CD4-positive, alpha-beta T cell treated with Interleukin-1 beta for 1 hour (primary cell): ENCODE measurements at places on chromosomes 7 and 10.

GRCh38 chr7:134339475-134339874 lies 22.7 kb upstream of the SLC35B4 start:
- DNase-seq = no peak

- DNase-seq = no peak
These were observed 1.3 kb downstream of the SLC26A4 start for GRCh38 chr7:107661865-107662379.

DNA sequence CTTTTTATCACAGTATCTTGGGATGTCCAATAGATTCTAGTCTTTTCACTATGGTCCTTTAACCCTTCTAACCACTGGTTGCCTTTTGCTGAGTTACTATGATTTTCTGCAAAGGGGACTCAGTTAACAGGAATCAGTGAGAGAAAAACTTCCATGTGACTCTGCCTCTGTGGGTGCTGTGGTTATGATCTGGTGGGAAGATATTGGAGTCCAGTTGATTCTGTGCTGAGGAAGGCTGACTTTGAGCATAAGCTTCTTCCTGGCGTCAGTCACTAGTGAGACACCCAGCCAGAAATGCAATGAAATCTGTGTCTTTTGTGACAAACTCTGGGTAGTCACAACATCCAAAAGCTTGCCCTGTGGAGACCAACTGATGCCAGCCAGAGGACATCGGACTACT lies 648.0 kb downstream of the SUGCT start:
- DNase-seq = no peak

GRCh38 chr7:155514296-155514695 lies 32.1 kb downstream of the CNPY1 start:
- no peak for DNase-seq

DNA sequence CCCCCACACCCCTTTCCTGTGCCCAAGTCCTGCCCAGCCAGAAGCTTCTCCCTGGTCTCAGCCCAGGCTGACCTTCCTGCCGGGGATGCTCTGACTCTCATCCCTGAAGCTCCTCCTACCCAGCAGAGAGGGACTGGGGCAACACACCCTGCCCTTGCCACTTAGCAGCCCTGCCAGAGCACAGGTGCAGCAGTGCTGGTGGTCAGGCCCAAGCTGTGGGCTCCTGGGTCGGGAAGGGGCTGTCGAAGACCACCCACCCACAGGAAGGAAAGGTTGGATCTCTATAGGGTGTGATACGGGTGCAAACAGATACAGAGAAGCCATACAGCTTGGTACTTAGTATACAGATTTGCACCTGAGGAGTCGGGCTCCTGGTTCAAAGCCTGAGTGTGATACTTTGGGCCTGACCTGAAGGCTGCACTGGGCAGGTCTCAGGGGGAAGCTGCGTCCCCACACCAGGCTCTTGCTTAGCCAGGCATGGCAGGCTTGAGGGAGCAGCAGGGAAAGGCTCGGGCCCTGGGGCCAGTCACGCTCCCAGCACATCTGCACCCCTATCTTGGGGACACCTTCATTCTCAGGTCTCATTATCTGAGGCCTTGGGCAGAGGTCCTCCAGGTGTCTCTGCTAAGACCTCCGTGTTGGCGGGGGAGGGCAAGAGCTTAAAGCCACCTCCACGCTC lies 47.3 kb downstream of the TCERG1L start:
- no peak for DNase-seq

DNA sequence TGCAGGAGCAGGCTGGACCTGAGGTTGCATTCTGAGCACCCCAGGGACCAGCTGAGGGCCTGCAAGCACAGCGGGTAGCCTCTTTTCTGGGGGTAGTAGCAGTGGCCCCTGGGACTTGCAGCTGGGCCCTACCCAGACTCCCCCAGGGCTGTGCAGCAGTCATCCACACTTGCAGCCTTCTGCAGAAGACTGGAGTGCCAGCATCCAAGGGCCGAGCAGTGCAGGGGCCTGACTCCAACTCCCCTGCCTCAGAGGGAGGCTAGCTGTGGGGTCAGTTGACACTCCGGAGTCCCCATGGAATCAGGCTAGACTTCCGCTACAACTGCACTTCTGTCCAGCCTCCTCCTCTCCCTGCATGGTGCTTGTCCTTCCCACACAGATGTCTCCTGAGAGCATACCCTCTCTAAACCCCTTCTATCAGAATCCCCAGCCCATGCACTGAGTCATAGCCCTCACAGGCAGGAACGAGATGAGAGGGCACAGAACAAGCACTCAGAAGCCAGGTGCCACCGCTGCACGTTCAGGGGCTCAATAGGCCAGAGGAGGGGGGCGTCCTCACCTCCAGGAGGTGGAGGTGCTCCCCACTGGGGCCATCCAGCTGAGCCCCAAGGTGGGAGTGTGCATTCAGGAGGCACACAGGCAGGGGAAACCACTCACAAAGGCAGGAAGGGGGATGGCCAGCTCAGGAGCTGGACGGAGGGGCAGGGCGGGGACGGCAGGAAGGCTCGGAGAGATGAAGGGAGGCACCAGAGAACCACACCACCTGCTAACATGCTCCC lies 7.5 kb downstream of the RASGEF1A start:
- DNase-seq = no peak

DNA sequence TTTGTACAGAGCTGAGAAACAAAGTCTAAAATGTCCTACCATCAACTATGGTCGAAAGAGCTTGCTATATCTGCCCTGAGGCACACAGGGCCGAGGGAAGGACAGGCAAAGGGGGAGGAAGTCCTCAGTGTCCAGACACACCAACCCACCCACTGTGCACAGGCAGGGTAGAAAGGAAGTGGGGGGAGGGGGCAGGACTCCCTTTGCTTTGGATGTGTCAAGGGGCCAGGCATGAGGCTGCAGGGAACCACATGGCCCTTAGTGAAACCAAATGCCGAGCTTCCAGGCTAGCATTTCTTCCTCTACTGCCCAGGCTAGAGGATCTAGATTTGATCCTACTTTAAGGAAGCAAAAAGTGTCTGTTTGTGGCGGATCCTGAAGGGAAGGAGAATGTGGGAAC lies 28.6 kb downstream of the KCNH2 start:
- DNase-seq = no peak

GRCh38 chr7:27068259-27068658 lies 27.5 kb downstream of the HOXA1 start:
- no peak for DNase-seq

DNA sequence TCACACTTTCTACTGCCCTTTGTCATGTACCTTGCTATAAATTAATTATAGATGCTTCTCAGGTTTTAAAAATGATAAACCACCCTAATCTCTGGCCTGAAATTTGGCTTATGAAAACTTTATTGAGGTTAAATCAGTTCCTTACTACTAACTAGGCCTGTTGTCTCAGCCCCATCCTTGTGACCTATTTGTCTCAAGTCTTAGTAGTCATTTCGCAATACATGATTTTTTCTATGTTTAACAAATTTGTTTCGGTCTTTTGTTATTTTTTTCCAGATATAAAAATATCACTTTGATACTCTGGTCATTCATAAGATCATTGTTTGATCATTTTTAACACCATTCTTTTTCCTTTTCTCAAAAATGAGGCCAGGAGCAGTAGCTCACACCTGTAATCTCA lies 411.6 kb downstream of the GFRA1 start:
- no peak for DNase-seq

DNA sequence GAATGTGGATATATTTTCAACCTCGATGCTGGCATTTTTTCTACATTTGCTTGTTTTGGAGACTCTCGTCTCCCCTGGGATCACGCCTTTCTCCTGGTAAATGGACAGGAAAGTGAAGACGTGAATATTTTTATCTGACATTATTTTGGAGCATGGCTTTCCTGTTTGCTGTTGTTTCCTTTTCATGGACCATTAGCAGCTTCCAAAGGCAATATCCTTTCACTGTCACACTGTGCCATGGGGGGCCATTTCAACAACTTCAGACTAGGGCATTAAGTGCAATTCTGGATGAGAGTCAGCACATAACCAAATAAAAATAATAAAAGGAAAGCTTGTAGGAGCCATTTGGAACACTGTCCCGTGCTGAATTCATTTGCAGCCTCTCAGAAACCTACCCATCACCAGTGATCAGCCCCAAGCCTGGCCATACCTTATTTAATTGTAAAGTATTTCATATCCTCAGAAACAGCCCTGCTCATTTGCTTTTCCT lies 75.9 kb upstream of the NEUROD6 start:
- no peak for DNase-seq

GRCh38 chr10:110425684-110426293 lies 71.9 kb upstream of the DUSP5 start:
- DNase-seq = peak; percentile 53

DNA sequence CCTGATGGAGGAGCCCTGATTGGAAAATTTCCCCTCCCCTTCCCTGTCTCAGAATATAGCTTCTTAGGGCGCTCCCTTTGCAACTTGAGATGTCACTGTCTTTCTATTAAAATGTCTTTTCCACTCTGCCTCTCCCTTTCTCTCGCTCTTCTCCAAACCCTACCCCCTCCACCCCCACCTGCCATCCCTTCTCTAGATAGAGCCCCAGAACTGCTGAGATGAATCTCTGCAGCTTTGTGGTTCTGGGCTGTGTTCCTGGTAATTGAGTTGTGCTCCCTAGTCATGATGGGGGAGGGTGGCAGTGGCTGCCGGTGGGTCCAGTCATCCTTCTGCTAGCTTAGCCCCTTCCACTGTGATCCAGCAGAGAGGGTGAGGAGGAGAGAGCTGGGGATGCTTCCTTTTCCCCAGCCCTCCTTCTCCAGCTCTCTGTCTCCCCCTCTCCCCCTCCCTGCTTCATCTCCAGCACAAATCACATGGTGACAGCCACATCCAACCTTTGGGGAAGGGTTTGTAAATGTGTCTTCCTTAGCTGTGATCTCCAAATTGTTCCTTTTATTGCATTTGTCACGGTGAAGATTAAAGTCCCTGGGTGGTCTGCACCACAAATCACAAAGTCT lies 50.8 kb upstream of the BTRC start:
- DNase-seq = no peak

- DNase-seq = no peak
These were observed 2.5 kb upstream of the WDR91 start for GRCh38 chr7:135213831-135214230.

GRCh38 chr7:69803699-69804516 lies 205.6 kb downstream of the AUTS2 start:
- DNase-seq = no peak

- DNase-seq = no peak
These were observed 217.4 kb downstream of the MAD1L1 start for GRCh38 chr7:2015251-2015871.

GRCh38 chr7:131556053-131556908 lies at the start of gene PODXL:
Gene PODXL, minus strand, starts transcription at chr7:131556628. Its CDS starts 269 bp downstream, at chr7:131556359.
- DNase-seq = peak; percentile 66

DNA sequence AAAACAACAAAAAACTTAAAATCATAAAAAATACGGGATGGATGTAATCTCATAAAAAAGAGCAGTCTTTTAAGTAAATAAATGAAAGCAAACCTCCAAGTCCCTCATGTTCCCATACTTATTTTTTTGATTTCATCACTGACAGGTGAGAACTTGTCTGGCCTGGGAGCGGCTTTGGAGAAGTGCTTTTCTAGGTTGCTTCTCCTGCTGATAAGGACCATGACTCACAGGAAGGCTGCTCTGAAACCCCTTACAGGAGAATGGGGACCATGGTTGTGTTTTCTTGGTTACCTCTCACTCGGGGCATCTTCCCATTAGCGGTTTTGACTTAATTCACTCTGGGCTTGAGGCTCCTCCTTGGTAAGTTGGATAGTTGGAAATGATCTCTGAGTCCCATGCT lies 237.4 kb downstream of the CAMK1D start:
- DNase-seq = no peak

- DNase-seq = no peak
These were observed 52.3 kb downstream of the NEURL1 start for GRCh38 chr10:103545771-103546281.

- DNase-seq = no peak
These were observed 109.8 kb upstream of the ELMO1 start for GRCh38 chr7:37558320-37559096.

DNA sequence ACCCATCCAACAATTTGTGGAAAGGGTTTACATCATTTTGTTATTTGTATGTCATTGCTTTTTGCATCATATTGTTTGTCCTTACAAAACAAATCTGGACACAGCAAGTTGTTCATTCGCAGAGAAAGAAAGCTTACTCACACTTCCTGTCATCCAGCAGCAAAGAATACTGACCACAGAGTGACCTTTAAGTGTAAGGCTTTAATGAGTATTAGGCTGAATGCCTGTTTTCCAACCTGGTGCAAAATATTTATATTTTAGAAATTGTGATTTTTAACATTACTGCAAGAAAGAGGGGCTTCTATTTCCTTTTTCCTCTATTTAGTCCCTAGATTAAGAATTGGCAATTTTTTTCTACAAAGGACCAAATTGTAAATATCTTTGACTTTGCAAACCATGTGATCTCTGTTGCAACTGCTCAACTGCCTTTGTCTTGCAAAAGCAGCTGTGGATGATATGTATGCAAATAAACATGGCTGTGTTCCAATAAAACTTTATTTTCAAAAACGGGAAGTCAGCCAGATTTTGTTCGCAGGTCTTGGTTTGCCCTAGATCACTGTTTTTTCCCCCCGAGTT lies 27.8 kb upstream of the ITGB1 start:
- no peak for DNase-seq

- no peak for DNase-seq
These were observed 44.0 kb upstream of the SVOPL start for GRCh38 chr7:138745189-138745588.

DNA sequence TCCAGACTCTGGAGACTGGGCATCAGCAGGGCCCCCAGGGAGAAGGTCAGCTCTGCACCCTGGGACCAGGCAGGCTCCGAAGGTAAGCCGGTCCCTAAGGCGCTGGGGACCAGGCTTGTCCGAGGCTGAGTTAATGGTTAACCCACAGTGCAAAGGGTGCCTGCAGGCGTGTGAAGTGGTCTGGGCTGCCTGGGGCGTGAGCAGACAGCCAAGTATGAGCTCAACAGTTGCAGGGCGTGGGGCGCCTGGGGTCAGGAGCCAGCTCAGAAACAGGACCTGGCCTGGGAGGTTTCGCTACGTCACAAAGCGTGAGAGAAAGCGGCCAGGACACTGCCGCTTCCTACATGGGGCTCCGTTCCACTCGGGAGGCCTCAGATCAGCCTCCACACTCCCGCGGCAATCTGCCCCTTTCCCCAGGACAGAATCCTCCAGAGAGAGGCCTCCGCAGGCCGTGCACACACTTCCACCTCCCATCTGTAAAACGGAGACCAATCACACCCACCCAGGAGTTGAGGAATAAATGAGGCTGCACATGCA lies 16.0 kb downstream of the PDGFA start:
- no peak for DNase-seq

DNA sequence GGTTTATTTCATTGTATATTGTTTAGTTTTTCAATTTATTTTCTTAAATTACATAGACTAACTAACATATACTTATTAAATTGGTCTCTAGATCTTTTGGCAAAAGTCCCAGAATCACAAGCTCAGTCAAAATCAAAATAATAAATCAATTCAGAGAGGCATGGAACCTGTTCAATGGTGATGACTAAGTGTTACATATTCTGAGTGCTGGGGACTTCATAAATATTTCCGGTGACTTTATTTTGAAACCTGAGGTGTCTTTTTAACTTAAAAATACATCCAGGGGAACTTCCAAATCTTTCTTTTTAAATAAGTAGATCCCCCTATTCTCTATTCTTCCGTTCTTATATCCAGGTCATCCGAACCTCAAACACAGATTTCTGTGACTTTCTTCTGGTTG lies 89.6 kb upstream of the ZNF804B start:
- DNase-seq = no peak

GRCh38 chr10:132551093-132551807 lies 13.7 kb downstream of the INPP5A start:
- DNase-seq = no peak

- no peak for DNase-seq
These were observed 20.0 kb downstream of the ZNF438 start for GRCh38 chr10:31011665-31012022.
